ENCODE measurements at places on chromosomes 6 and 20. TPM values are rescaled to one million over a fixed set of nuclear protein-coding genes. Genes with fewer than 3 reads are reported as not detected.

DNA sequence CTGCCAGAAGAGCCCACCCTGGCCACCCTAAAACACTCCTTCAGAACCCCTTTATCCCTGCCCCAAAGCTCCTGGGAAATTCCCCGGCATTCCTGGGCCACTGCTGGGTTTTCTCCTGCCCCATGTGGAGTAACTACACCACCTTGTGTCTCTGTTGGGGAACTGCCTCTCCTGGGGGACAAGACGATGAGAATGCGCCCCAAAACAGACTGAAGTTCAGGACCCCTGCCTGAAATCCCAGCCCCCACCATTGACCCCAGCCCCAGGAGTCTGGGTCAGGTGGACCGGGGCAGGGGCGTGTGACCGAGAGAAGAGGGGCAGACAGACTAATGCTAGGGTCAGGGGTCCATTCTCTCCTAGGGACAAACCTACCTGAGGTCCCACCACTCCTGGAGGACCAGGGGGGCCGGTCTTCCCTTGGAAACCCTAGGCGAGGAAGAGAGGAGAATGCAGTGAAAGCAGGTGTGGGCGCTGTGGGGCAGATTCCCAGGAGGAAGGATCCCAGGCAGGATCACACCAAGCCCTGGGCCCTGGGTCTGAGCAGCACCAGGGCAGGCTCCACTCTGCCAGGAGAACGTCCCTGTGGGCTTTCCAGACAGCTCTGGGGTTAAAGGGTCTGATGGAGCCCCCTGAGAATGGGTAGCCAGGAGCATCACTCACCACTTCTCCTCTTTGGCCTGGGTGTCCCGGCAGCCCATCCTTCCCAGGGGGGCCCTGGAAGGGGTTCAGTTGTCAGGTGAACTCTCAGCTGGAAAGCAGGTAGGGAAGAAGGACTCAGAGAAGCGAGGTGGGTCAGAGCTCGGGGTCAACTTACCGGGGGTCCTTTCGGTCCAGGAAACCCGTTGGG lies 19.4 kb downstream of the COL11A2 start:
- DNase-seq, result peak; percentile 33

- DNase-seq, result peak; percentile 70
Measured at GRCh38 chr6:154868143-154868594, 126.9 kb upstream of the TIAM2 start.

- no peak for DNase-seq
Measured at GRCh38 chr6:42141603-42142117, 760 bp downstream of the C6orf132 start.

- no peak for DNase-seq
Measured at GRCh38 chr20:1707588-1708449, 50.2 kb upstream of the SIRPG start.

Gene KHDC1
- total RNA-seq, result 0.22 TPM

Gene PI3
- not detected for total RNA-seq

Measured in lung microvascular endothelial cell (primary cell).